ENCODE measurements at places on chromosomes 3 and 15. TPM values are rescaled to one million over a fixed set of nuclear protein-coding genes. Genes with fewer than 3 reads are reported as not detected.

POLQ gene
- 1.0 TPM for polyA plus RNA-seq

GRCh38 chr3:105805404-105805803, 63.4 kb downstream of the CBLB start:
- DNase-seq: peak; percentile 37

- DNase-seq: no peak
Observed at GRCh38 chr3:156298938-156299337, 178.6 kb downstream of the KCNAB1 start.

DNA sequence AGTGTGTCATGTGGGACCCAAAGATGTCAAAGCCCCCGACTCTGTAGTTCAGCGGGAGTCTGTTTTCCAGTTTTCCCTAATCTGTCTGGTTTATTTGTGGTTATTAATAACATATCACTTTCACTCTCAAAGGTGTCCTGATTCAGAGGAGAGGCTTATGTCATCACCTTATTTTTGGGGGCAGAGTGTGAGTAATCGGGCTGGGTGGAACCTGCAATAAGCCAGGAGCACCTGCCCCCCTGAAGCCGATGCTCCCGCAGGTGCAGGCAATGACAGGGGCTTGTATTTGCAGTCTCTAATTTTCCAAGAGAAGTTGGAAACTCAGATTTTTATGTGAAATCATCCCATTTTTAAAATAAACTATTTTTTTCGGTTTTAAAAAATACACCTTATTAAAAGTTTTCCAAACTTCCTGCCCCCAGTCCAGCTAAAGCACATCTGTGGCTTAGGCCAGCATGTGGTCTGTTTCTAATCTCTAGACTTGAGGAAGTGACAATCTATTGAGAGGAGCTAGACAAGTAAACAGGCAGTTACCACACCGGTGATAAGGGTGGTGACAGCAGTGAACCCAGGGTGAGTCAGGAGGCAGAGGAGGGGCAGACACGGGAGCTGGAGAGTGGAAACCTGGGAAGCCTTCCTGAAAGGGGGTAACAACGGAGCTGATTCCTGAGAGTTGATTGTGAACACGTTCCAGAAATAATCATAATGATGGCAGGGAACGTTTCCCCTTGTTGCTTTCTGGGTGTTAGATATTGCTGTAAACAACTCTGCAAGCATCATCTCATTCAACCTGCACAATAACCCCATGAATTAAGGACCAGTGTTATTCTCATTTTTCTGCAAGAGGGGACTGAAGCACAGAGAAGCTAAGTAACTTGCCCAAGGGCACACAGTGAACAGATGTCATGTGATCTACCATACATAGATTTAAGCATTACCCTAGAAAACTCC, 37.2 kb downstream of the BHLHE40 start:
- peak; percentile 55 for DNase-seq

Measured in GM23248 (cell line).